ENCODE measurements at places on chromosomes 6 and 20.
A peak's percentile ranks its signal among the peaks of the same experiment; 100 is the strongest.

DNA sequence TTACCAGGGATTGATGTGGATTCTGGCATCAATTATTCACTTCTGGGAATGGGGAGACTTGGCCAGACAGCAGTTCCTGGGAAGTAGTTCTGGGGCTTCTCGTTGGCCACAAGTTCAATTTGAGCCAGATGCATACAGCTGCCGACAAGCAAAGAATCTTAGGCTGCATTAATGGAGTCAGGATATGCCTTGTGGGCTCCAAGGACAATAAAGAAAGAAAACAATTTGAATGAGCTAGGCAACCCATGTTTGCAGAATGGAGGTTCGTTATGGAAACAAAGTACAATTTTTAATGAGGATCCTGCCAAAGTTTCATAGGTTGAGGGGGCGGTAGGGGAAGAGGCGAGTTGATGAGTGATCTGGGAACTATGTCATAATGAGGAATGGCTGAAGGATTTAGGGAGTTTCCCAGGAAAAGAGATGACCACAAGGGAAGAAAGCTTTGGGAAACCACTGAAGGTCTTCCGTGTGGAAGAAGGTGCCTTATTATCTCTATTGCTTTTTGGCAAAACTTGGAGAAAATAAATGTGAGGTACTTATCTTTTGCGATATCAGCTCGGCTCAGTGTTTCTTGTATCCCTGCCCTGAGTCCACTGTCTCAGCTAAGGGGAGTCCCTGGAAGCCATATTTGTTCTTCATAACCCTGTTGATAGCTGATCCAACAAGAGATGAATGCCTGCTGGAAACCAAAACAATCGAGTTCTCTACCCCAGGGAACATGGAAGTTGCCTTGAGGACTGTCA lies 181.0 kb upstream of the ZNF217 start:
- no peak for DNase-seq

- no peak for DNase-seq
Measured at GRCh38 chr20:17710379-17711266, 10.9 kb downstream of the BANF2 start.

DNA sequence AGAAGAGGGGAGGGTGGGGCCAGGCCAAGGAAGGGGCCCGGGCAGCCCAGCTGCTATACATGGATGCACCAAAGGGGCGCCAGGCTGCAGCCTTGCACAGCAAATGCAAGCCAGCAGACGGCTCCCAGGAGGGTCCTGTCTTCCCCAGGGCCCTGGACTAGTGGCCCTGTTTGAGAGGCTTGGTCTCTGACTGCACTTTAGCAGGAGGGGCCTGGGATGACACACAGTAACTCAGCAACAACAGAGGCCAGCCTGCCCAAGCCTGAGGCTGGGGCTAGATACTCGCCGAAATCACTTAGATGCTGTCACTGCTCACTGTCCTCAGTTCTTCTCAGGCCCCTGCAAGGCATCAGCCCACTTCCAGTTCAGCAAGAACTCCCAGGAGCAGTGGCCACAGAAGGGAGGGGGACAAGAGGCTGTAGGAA lies 73.5 kb downstream of the TRAM2 start:
- DNase-seq: no peak

DNA sequence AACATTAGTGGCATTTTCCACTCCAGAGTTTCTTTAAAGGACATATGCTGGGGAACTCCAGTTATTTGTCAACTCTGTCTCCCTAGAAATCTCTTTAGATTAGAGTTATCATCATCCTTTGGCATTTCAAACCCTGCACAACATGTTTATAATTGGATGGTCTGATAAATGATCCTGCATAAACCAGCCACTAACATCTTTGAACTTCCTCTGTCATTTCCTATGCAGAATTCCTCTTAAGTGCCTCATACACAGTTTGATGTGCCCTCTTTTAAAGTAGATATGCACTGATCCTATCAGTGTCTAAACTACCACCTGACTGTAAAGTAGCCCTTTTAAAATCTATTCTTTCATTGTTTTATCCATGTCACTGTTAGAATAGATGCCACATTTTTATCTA lies 306.3 kb upstream of the IRAK1BP1 start:
- DNase-seq: no peak

GRCh38 chr6:108736832-108737231 lies 111.4 kb upstream of the ARMC2 start:
- DNase-seq: no peak

- no peak for DNase-seq
Measured at GRCh38 chr6:150088481-150089154, 19.7 kb upstream of the ULBP3 start.

- DNase-seq: no peak
Measured at GRCh38 chr6:7758456-7758855, 32.6 kb downstream of the BMP6 start.

DNA sequence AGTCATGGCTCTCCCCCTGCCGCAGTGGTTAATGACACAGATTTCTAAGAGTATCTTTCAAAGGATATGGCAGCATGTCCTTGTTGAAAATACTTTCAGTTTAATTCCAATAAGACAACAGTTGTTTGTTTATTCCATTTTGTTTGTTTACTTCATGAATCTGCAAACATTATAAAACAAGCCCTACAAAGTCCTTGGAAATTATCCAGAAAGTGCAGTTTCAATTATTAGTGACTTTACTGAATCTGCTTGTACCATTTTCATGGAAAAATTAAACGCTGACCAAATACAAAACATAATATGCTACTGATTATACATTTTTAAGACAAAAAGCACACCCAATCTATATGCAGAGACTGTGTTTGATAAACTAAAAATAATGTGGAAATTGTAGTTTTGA lies 3.3 kb downstream of the HEY2 start:
- DNase-seq: no peak

DNA sequence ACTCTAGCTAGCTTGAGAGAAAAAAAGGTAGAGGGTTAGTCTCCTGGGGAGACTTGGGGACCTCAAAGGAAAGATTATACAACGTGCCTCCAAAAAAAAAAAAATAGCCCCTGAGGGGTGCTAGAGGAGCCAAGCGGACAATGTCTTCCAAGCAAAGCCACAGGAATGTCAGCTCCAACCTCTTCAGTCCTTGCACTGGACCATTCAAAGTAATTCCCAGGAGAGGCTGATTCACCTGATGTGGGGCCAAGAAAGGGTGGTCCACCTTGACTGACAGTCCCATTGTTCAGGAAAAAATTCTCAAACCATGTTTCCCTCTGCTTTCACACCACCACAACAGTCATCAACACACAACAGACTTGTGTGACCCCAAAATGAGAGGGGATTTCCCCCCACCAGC lies 30.7 kb downstream of the ASIP start:
- DNase-seq: no peak

GRCh38 chr6:157403686-157404051 lies 22.7 kb downstream of the ZDHHC14 start:
- DNase-seq: no peak

- DNase-seq: no peak
Measured at GRCh38 chr6:24858177-24858653, 59.5 kb upstream of the ARMH2 start.

DNA sequence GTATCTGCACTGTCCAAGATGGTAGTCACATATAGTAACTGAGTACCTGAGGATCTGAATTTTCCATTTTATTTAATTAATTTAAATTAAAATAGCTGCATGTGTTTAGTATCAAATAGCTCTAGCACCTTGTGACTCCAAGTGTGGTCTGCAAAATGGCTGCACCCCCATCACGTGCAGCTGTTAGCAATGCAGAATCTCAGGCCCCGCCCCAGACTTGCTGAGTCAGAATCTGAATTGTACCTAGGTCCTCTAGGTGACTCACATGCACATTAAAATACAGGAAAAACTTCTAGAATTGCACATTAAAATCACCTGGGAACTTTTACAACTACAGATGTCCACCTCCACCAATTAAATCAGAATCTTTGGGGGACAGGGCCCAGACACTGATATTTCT lies 19.2 kb upstream of the FAM83C start:
- DNase-seq: no peak

- no peak for DNase-seq
Measured at GRCh38 chr6:33187809-33188208, 4.5 kb downstream of the COL11A2 start.

- no peak for DNase-seq
Measured at GRCh38 chr20:53652859-53653517, 59.3 kb upstream of the ZNF217 start.

- peak; percentile 39 for DNase-seq
Measured at GRCh38 chr20:11296951-11297350, 620.7 kb upstream of the BTBD3 start.

- no peak for DNase-seq
Measured at GRCh38 chr6:29809249-29809648, 18.4 kb upstream of the HLA-G start.

DNA sequence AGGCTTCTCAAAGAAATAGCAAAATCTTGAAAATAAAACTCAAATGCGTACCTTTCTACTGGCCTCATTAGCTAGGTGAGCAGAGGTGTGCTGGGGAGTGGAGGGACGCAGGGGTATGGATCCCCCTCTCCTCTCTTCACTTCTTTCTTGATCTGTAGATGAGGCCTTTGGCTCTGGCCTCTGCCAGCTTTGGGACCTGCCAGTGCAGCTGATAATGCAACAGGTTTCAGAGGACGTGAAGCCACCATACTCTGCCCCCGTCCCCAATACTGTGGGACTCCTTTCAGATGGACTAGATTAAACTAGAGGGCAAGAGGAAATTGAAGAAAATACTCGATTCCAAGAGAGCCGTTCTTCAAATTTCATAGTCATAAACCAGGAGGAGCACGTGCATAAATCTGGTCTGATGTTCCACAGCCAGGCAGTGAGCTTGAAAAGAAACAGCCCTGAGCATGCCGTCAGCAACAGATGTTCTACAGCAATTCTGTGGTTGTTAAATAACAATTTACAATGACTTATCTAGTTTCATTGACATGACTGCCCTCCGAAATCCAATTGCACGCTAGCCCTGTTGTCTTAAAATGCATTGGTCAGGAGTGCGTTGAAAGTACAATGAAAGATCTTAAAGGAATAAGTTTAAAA lies 245.3 kb upstream of the FOXQ1 start:
- DNase-seq: no peak

GRCh38 chr6:88133718-88134117 lies 32.4 kb downstream of the CNR1 start:
- no peak for DNase-seq

- DNase-seq: no peak
Measured at GRCh38 chr6:109239651-109240321, 142.5 kb downstream of the CD164 start.

DNA sequence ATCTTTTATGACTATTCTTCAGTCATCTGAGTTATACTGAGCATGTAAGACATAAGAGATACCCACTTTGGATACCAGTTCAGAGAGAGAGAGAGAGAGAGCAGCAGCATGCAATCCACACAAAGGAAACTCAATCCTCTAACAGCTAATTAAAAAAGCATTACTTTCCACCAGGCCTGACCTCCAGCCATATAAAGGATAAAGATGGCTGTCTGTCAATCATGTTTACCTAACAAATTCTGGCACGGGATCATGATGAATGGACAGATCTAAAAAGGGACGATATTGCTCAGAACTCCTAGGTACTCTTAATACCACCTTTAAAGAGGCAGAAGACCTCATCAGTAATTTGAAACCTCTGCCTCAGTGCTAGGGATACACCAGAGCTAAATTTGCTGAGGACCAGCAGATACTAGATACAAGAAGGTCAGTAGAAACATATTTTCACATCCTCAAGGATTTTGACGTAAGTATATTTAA lies 159.2 kb downstream of the RPS12 start:
- DNase-seq: no peak

DNA sequence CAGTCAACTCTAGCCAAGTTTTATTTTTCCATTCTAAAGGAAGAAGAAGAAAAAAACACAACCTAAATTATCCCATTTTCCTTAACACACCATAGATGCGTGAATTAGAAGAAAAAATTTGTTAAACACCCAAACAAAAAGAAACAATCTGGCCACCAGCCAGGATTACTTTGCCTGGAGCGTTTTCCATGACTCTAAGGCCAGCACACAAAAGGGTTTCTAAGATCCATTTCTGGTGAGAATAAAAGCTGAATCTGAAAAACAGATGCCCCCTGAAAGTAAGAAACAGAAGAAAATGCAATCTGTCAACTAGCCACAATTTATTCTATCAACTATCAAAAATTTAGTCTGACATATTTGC lies 267.2 kb upstream of the SULF2 start:
- DNase-seq: no peak

- DNase-seq: no peak
Measured at GRCh38 chr6:135228486-135228885, 47.4 kb downstream of the MYB start.

- no peak for DNase-seq
Measured at GRCh38 chr6:30870546-30870945, 13.8 kb upstream of the DDR1 start.

DNA sequence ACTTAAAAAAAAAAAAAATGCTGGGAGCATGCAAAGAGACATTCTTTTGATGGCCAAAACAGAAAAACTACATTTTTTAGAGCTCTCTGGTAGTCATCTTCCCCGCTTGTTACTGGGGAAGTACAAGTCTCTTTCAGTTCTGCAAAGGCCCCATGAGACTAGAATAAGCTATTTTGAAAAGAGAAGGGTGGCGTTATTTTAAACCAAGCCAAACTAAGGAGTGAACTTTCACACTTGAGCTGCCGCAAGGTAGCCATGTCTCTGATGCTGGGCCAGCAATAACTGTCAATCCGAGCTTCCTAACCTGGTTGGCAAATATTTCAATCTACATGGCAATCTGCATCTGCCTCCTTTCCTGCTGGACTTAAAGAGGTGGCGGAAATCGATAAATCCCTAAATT lies 96.7 kb downstream of the L3MBTL3 start:
- no peak for DNase-seq

GRCh38 chr20:15703171-15703911 lies 869.9 kb downstream of the KIF16B start:
- DNase-seq: no peak

DNA sequence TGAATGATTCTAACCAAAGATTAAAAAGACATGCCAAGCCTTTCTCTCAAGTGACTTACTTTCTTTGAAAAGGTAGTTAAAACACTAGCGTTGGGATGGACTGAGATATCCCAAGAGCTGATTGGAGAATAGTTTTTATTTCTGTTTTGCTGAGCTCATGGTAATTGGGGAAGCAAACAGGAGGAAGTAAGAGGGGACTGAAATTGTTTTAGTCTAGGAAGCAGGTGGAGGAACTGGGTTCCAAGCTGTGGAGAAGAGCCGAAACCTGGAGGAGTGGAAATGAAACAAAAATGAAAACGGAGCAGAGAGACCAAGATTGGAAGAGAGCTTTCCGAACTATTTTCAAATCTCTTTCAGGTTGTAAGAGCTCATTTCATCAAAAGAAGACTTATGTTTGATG lies 59.9 kb upstream of the TENT5A start:
- DNase-seq: no peak
